ENCODE measurements at places on chromosomes 2 and 18. TPM values are rescaled to one million over a fixed set of nuclear protein-coding genes. Genes with fewer than 3 reads are reported as not detected.
A peak's percentile ranks its signal among the peaks of the same experiment; 100 is the strongest.

EFHD1 gene
- not detected for total RNA-seq

CHRND gene
- total RNA-seq = not detected

GPBAR1 gene
- total RNA-seq = 0.16 TPM

RNF125 gene
- 3.5 TPM for total RNA-seq

SNTG2 gene
- total RNA-seq = not detected

STEAP3 gene
- total RNA-seq = 23.8 TPM

WDSUB1 gene
- 7.3 TPM for total RNA-seq

ZNF892 gene
- total RNA-seq = 10.3 TPM

SAP130 gene
- total RNA-seq = 23.5 TPM

SERPINB13 gene
- not detected for total RNA-seq

TCF23 gene
- total RNA-seq = not detected

TMEM247 gene
- not detected for total RNA-seq

AQP4 gene
- total RNA-seq = not detected

GRCh38 chr2:134573085-134573370, 145.8 kb downstream of the TMEM163 start:
- no peak for DNase-seq

DNA sequence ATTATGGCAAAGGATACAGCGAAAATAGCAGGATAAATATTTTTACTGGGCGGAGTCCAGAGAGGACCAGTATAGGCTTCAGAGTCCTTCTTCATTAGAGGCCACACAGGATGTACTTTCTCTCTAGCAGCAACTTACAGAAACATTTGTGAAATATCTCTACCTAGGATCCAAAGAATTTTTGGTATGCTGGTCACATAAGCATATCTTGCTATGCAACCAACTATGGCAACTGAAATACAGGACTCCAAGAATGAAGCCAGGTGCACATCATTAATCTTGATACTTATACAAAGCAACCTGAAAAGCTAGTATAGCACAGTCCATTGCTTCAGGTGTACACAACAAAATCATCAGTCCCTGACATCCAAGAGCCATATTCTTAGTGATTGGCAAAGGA, 59.1 kb upstream of the NABP1 start:
- no peak for DNase-seq

DNA sequence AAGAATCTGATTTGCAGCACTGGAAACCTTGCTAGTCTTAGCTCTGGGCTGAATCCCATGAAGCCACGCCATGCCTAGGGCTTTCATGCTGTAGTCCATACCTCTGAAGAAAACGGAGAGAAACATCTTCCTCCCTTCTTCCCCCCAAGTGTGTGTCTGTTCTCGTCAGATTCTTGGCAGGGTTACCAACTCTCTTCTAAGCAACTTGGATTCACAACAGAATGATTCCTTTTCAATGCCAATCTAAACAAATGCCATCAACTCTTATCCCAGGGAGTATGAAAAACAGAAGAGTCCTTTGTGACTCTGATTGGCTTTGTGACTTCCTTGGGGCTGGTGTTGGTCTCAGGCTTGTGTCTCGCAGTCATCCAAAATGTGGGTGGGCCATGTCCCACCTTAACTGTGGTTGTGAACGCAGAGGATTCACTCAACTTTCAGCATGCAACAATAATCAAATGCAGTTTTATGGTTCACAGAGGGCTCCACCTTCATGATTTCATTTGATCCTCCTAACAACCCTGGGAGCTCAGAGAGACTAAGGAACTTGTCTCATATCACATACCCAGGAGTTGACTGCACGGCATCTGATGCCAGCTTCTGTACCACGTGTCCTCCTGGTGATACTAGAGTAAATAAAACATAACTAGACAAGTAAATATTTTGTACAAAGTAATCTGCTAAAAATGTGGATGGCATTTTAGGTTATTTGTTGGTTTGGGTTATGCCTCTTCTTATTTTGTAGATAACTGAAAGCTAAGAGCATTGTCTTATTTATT, 186.0 kb upstream of the TNP1 start:
- DNase-seq = no peak

GRCh38 chr2:217225596-217225995, 365.7 kb upstream of the TNP1 start:
- DNase-seq = no peak

DNA sequence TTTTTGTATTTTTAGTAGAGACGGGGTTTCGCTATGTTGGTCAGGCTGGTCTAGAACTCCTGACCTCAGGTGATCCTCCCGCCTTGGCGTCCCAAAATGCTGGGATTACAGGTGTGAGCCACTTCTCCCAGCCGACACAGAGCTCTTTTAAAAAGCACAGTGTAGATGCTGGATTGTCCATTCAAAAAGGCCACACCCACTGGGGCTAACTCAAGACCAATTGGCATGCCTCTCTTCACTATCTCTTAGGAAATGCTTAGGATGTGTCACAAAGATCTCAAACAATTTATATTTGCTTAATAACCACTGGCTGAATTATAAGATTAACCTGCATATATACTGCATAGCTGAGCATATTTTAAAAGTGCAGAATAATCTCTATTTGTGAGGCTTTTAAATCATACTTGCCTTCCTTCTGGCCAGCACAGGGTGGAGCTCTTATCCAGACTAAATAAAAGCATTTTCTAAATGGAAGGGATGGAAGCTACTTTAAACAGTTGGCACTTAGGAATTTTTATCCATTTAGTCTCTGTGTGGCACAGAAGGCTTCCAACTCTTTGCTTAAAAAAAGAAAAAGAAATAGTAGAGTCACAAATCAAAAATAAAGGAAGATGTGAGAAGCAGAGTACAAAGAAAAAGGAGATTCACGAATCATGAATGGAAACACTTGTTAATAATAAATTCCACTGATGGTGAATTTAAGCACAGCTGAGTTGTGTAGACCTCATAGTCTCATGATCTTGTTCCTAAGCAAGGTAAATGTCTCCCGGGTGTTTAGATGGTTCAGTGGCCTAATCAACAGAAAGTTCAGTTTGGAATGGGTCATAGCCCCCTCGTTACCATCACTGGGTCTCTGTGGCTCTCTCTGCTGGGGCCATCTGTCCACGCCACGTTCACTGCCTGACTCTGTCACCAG, 22.4 kb downstream of the CRYGD start:
- DNase-seq = peak; percentile 37

GRCh38 chr2:51335087-51336058, 303.4 kb upstream of the NRXN1 start:
- peak; percentile 5 for DNase-seq

GRCh38 chr2:187964746-187965145, 326.9 kb upstream of the GULP1 start:
- peak; percentile 21 for DNase-seq

- no peak for DNase-seq
Observed at GRCh38 chr2:220575963-220576362, 948.5 kb downstream of the SLC4A3 start.

- no peak for DNase-seq
Observed at GRCh38 chr2:25829377-25829704, 48.9 kb downstream of the ASXL2 start.

DNA sequence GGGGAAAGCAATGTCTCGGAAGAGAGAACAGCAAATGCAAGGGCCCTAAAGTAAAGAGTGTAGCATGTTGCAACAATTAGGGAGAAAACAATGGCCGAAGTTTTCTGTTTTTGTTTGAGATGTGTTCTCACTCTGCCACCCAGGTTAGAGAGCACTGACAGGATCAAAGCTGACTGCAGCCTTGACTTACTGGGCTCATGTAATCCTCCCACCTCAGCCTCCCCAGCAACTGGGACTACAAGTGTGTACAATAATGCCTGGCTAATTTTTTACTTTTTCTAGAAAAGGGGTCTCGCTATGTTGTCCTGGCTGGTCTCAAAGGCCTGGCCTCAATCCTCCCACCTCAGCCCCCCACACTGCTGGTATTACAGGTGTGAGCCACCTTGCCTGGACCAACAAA, 23.9 kb downstream of the MEMO1 start:
- no peak for DNase-seq

- no peak for DNase-seq
Observed at GRCh38 chr2:37581433-37581832, 90.0 kb downstream of the CDC42EP3 start.

DNA sequence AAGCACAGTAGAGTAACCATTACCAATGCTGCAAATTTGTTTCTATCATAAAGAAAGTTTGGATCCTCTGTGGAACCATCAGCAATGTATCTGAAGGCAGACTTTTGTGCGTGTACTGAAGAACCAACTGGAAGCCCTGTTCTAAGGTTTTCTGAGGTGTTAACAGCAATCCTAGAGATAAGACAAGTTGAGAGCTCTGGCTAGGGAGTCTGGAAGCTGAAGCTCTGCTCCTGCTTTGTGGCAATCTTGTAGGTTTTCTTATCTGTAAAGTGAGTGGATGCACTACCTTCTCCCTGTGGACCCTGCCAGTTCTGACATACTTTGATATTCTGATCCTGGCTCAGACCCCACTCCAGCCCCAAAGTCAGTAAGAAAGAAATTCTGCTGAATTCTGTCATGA, 171.2 kb upstream of the SLC14A2 start:
- DNase-seq = no peak

DNA sequence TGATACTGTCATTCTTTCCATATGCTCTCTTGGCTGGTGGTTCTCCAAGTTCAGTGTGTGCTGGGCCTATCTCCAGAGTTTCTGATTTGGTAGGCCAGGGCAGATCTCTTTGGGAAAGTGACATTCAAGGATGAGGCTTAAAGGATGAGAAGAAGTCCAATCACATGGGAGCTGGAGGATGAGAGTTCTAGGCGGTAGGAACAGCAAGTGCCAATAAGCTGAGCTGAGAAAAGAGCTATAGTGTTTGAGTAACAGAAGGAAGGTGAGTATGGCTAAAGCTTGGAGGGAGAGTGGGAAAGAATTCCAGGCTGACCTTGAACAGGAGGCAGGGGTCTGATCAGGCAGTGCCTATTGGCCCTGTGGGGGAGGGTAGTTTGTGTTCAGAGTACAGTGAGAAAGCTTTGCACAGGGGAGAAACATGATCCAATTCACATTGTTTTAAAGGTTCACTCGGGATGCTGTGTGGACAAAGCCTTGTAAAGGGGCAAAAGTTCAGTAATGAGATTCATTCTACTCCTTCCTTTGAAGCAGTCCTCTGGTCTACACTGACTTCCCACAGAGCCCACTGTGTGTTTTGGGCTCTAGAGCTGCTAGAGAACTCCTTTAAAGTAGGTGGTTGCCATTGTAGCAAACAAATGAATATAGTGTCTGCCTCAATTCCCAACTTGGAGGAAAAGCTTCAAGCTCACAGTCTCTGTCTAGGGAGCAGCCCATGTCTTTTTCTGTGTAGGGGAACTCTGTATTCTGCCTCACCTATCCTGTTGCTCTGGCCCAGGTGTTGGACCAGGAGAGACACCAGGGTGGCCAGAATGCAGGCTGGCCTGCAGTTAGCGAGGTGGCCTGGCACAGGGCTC, 81.8 kb downstream of the FASTKD2 start:
- DNase-seq = no peak

- DNase-seq = peak; percentile 83
Observed at GRCh38 chr2:127408004-127408806, 10.0 kb upstream of the PROC start.

- DNase-seq = no peak
Observed at GRCh38 chr2:39136799-39137198, 15.9 kb upstream of the SOS1 start.

GRCh38 chr2:37585295-37585908, 86.0 kb downstream of the CDC42EP3 start:
- DNase-seq = no peak

DNA sequence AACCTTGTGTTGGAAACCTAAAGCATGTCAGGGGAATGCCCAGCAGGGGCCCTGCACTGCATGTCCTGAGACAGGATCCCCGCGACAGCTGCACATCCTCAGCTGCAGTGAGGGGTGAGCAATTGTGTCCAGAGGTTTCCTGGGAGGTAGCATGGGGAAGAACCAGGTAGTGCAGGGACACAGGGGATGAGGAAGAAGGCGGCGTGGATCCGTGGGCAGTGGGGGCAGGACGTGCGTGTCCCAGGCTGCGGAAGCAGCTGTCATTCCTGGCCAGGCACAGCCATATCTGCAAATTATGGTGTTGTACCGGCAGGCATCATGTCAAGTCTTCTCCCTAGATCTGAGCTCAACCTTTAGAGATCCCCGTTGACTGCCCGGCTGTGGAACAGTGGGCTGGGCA, 238.2 kb upstream of the MYT1L start:
- no peak for DNase-seq

DNA sequence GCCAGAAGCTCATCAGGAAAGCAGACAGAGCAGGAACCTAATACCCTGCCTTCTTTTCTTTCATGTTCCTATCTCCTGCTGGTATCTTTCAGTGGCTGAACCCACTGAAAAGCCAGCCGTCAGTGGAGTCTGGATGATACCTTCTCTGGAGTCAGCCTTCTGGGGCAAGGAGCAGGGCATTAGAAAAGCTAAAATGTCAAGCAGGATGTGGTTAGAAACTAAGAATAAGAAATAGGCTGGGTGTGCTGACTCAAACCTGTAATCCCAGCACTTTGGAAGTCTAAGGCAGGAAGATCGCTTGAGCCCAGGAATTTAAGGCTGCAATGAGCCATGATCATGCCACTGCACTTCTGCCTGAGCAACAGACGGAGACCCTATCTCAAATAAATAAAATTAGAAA, 642.0 kb upstream of the FSHR start:
- no peak for DNase-seq

DNA sequence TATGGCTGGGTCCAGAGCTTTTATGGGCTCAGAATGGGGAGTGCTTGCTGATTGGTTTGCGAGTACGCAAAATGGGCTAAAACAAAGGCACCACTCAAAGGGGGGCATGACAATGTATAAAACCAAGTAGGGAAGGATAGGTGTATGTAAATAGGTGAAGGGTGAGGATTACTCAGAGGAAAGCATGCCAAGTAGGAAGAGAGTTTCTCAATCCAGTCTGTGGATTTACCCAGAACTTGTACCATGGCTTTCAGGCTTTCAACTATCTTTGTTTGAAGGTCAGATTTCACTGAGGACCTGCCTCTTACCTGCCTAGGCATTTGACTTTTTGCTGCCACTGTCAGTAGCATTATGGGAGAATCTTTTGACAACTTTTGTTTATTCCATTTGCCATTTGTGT, 92.3 kb downstream of the RAB3GAP1 start:
- DNase-seq = peak; percentile 71

- DNase-seq = no peak
Observed at GRCh38 chr2:43777306-43777926, 3.6 kb downstream of the DYNC2LI1 start.

- DNase-seq = peak; percentile 28
Observed at GRCh38 chr2:10141736-10142639, 19.4 kb downstream of the RRM2 start.

- DNase-seq = peak; percentile 74
Observed at GRCh38 chr2:237026981-237027711, 58.5 kb upstream of the COPS8 start.

DNA sequence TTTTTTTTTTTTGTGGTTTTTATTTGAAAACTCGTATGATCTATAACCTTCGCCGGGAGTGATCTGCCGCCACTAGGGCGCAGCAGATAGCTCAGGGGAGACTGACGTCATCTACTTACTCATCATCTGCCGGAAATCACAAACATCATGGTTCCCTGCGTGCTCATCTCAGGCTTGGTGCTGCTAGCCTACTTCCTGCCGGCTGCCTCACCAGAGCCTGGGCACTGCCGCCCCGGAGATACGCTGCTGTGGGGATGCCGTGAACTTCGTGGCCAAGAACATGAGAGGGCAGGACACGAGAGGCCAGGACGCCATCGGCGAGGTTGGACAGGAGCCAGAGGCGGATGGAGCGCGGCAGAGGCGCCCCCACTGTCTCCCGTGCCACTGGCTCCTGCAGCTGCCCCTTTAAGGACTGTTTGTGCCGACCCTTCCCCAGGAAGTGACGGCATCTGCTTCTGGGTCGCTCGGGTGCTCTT, 68.8 kb downstream of the DOK6 start:
- DNase-seq = peak; percentile 33

Measured in MCF 10A (cell line).